ENCODE measurements at places on chromosomes 11 and 22.

- no peak for DNase-seq
These were observed 21.9 kb downstream of the PRR5L start for GRCh38 chr11:36317992-36318391.

- no peak for DNase-seq
These were observed 1083.1 kb downstream of the LRRC4C start for GRCh38 chr11:40376331-40376730.

GRCh38 chr11:111966678-111967077, 29.5 kb downstream of the DIXDC1 start:
- no peak for DNase-seq

DNA sequence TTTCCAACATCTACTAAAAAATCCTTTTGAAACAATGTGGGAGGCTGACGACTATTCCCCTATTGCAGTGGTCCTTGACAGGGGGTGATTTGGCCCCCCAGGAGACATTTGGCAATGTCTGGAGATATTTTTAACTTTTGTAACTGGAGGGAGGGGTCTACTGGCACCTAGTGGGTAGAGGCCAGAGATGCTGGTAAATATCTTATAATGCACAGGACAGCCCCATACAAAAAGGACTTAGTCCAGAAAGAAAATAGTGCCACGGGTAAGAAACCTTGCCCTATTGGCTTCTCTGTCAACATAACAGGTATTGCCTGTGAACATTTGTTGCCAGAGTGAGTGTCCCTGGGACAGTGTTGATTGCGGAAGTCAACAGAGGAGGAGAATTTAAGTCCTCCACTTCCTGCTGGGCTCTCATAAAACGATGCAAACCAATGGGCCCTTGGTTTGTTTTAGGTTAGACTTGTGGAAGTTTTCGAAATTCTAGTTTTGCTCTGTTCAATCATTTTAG, 101.6 kb downstream of the MAML2 start:
- DNase-seq: peak; percentile 63

DNA sequence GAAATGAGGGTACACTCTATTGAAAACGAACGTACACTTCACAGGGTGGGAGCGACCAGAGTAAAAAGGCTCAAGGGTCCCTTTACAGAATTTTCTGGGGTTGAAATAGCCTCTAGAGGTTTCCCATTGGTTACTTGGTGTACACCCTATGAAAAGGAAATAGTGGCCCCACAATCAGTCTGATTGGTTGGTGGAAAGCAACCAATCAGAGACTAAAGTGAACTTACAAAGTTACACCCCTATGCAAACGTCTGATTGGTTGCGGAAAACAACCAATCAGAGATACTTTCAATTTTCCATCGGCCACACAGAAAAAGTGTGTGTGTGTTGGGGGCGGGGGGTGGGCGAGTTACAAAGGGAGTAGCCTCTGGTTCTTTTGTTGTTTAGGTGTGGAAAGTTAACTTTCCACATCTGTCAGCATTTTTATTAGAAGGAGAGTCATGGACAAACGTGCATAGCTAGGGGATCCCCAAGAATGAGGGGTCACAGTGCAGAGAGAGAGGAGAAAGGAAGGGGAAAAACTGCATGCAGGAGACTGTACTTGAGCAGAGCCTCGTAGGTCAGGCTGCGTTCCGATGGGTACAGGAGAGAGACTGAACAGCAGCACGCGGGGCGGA, 1152.1 kb downstream of the TBC1D22A start:
- DNase-seq: no peak

DNA sequence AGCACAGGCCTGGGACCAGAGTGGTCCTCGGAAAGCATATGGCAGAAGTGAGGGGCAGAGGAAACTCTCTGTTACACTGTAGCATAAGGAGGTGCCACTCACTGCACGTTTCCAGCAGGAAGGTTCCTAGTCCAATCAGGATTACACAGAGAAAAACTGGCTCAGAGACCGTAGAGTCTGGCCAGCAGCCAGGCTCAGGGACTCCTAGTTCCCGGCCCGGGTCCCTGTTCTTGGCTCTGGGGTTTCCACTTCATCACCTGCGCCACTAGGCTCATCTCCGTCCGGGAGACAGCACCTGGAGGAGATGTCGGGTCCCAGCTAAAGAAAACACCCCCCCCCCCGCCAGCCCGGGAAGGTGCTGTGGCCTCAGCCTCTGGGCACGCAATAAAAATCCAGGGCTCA, 1.1 kb downstream of the TTLL12 start:
- peak; percentile 12 for DNase-seq

- DNase-seq: no peak
These were observed 781 bp downstream of the ANO9 start for GRCh38 chr11:441043-441417.

GRCh38 chr11:23021287-23021863, 161.1 kb upstream of the CCDC179 start:
- DNase-seq: no peak

GRCh38 chr22:44449061-44449682, 48.9 kb downstream of the RTL6 start:
- DNase-seq: peak; percentile 42

GRCh38 chr22:40396882-40397281, 26.5 kb downstream of the SGSM3 start:
- DNase-seq: no peak

- no peak for DNase-seq
These were observed 74.4 kb downstream of the NFAM1 start for GRCh38 chr22:42357634-42358296.

- DNase-seq: no peak
These were observed 175.7 kb upstream of the CARD18 start for GRCh38 chr11:105315287-105315686.

DNA sequence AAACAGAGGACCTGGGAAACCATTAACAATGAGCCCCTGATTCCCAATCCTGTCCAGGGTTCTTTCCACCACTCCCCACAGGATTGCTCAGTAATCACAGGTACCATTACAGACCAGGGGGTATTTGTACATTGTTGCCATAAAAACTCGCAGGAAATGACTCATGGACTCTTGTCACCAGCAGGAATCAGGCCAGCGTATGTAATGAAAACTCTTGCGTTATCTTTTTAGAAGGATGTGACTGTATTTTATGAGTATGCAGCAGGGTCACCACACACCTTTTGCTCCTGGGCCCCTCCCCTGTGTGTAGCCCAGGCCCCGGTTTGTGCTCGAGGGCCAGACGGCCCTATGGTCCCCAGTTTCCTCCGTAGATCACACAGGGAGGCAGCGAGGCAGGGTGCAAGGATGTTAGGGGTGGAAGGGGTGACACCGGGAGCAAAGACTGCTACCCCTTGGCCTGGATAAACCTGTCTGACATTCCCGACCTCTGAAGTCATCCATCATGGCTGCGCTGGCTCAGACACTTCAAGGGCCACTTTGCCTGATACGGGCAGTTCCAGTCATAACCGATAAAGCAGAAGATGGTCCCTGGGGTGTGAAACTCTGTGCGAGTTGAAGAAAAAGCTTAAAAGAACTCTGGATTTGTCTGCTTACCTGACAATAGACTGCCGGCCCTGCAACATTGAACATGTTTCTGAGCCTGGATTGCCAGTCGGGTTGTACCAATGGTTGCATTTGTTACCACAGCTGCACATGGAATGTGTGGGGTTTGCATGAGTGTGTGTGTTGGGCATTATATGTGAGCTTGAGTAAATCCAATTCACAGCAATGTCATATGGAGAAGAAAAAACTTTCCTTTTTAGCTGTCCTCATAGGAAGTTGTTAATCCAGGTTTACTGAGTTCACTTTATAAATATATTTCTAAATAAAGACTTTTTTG, 56.9 kb downstream of the MICAL2 start:
- DNase-seq: no peak

DNA sequence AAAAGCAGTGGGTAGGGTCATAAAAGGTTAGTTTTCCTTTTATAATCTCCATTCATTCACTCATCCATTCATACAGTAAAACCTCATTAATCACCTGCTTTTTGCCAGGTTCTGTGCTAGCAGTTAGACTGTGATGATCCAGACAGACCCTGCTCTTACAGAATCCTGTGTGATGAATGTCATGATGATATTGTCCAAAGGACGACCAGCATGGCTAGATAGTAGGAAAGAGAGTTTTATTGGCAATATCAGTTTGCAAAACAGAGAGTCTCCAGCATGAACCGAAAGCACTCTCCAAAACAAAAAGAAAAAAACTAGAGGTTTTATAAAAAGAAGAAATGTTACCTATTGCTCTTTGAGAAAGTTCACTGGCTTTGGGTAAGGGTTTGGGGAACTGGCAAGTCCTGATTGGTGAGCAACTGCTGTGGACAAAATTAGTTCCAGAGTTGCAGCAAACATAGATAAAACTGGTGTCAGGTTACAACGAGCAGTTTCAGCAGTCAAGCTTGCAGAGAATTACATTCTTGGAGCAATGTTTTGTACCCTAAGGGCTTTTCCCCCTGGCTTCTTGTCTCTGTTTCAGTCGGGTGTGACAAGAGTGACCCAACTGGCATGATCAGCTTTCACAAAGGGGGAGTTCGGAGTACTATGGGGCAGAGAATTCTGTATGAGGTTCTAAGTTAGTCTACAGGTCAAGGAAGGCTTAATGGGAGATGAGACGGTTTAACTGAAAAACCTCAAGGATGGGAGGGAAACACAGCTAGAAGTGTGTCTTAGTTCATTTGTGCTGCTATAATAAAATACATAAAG, 58.3 kb downstream of the HSD17B12 start:
- DNase-seq: no peak

DNA sequence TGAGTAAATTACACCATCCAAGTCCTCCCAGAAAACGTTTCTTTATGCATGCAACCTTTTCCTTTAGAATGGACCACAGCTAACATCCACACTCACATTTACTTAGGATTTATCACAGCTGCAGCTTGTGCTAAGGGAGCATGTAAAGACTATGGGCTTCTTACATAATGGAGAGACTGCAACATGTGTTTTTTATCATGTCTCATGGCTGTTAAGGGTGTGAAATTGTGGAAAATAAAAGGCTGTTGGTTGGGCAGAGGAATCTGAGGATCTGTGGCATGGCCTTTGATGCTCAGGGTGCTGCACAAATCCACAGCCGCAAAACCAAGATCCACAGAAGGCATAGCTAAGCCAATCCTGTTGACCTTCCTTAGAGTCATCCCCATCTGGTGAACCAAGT, 112.0 kb upstream of the MTNR1B start:
- no peak for DNase-seq

- no peak for DNase-seq
These were observed 7.5 kb downstream of the NARS2 start for GRCh38 chr11:78567209-78567608.

- no peak for DNase-seq
These were observed 581.1 kb upstream of the ARHGAP42 start for GRCh38 chr11:100105982-100106358.

DNA sequence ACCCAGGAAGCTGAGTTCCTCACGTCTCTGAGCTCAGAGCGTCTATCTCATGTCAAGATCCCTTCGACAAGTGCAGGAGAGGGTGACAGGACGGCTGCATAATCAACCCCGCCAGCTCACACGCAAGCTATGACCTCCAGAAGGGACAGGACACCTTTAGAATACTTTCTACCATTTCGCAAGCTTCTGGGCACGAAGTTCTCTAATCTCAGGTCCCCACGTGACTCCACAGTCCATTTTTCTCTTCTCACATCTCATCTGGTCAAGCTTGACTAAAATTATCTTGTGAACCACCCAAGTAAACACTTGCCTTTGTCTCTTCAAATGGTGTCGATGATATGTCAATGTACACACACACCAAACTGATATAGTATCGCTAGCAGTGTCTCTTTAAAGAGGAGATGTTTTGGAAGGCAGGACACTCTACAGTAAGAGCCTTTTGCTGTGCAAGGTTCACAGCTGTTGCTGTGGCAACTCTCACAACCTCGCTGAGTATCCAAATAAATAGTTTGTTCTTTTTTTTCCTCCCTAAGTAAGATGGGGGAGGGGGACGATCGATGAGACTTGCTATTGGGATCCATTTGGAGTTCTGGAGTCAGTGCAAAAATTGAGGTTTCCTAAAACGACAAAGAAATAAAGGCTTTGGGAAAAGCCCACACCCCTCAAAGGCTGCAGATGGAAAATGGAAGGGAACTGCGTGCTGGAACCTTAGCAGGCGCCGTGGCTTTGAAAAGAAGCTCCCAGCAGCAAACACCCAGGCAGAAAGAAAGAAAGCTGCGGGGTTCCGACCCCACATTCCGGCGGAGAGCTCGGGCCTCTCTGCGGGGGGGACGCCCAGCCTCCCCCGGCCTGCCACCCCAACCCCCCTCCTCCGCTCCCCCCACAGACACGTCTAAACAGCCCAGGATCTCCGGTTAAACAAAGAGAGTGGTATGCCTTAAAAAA, 215.4 kb upstream of the UBASH3B start:
- peak; percentile 21 for DNase-seq

DNA sequence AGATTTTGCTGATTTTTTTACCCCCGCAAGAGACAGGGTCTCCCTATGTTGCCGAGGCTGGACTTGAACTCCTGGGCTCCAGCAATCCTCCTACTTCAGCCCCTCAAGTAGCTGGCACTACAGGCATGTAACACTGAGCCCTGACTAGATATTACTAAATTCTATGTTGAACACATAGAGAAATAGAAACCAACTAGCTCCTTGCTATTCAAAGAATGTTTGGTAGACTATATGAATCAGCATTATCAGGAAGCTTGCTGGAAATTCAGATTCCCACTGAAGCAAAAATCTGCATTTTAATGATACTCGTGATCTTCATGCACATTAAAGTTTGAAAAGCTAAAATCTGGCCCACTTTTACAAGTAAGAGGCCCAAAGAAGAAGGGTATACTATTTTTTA, 11.9 kb downstream of the TMEM41B start:
- no peak for DNase-seq

DNA sequence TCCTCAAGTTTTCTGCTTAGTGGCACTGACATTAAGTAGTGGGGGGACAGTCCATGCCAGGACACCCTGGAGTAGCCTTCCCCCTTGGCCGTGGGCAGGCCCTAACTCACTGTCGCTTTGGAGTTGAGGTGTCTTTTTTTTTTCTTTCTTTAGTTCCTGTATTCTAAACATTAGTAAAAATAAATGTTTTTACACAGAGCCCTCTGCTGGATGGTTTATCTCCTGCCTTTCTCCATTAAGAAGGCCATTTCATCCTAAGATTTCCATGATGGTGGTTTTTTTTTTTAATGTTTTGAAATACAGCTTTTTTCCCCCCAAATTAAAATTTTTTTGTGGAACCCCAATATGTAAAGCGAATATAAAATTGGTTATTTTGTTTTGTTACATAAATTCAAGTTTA, 1.8 kb upstream of the TIGD3 start:
- no peak for DNase-seq

- no peak for DNase-seq
These were observed 16.8 kb downstream of the CUL5 start for GRCh38 chr11:108025387-108026080.

- DNase-seq: no peak
These were observed 31.7 kb downstream of the EP300 start for GRCh38 chr22:41124086-41124485.

DNA sequence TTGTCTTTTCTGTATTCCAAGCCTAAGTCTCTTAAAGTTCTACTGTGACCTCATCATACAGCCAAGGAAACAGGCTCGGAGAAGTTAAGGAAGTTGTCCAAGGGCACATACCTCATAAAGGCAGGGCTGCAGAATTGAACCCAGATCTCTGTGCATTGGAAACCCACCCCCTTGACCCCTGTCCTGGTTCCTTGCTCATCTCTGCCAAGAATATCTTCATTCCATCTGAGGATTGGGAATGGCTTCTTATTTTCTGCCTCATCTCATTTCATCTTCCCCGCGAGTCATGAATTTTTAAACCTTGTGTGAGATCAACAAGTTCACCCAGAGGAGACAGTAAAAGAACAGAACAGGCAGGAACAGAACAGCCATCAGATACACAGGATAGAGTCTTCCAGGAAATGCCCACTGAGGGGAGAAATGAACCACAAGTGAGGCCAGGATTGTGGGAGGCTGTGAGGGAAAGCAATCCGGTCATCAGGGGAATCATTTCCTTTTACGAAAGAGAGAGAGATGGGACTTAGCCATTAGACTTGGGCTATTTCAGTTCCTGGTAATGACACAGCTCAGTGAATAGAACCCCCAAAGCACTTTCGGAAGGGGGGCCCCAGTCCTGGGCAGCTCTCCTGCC, 34.4 kb upstream of the LRRC10B start:
- no peak for DNase-seq
